ENCODE measurements at places on chromosomes 2 and 18. TPM values are rescaled to one million over a fixed set of nuclear protein-coding genes. Genes with fewer than 3 reads are reported as not detected.

SIX3 gene
- total RNA-seq: not detected

UGT1A1 gene
- total RNA-seq: not detected

NDUFAF7 gene
- 15.4 TPM for total RNA-seq

ZAP70 gene
- 8.1 TPM for total RNA-seq

DSC3 gene
- 2.0 TPM for total RNA-seq

VWC2L gene
- total RNA-seq: 0.28 TPM

TNFRSF11A gene
- 7.5 TPM for total RNA-seq

GAREM1 gene
- total RNA-seq: 25.9 TPM

MYOM1 gene
- total RNA-seq: 2.3 TPM

SP5 gene
- total RNA-seq: 9.2 TPM

ABCG5 gene
- 0.28 TPM for total RNA-seq

FRZB gene
- total RNA-seq: 1.3 TPM

POTEF gene
- not detected for total RNA-seq

SERPINB10 gene
- total RNA-seq: not detected

BIRC6 gene
- total RNA-seq: 77.1 TPM

UGT1A10 gene
- total RNA-seq: not detected

ZNF397 gene
- 38.1 TPM for total RNA-seq

SCYGR8 gene
- not detected for total RNA-seq

STK11IP gene
- total RNA-seq: 30.7 TPM

CCL20 gene
- total RNA-seq: not detected

CCDC74B gene
- 4.1 TPM for total RNA-seq

NXPH2 gene
- not detected for total RNA-seq

RIT2 gene
- not detected for total RNA-seq

REG3A gene
- not detected for total RNA-seq

DTNA gene
- total RNA-seq: 6.3 TPM

REG3G gene
- total RNA-seq: 9.1 TPM

VSNL1 gene
- 15.6 TPM for total RNA-seq

ABCG8 gene
- not detected for total RNA-seq

SP100 gene
- total RNA-seq: 88.2 TPM

ZNF396 gene
- 5.1 TPM for total RNA-seq

POTEC gene
- total RNA-seq: not detected

RAB27B gene
- total RNA-seq: 0.57 TPM
